ENCODE measurements at places on chromosomes 16 and 17.

DNA sequence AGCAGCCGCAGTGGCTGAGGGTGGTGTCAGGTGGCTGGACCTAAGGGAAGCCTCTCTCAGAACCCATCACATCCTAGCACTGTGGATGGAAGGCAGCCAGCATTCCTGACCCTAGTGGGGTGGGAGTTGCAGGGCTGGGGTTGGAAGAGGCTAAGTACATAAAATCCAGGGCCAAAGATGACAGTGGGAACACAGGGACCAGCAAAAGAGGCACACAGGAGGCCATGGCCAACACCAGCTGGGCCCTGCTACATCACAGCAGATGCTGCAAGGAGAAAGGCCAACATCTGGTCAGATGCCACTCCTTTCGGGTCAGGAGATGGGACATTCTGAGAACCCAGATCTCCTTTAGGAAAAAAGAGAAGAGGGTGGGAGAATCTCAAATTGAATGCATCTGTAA, 415.4 kb downstream of the SLC39A11 start:
- DNase-seq: no peak

DNA sequence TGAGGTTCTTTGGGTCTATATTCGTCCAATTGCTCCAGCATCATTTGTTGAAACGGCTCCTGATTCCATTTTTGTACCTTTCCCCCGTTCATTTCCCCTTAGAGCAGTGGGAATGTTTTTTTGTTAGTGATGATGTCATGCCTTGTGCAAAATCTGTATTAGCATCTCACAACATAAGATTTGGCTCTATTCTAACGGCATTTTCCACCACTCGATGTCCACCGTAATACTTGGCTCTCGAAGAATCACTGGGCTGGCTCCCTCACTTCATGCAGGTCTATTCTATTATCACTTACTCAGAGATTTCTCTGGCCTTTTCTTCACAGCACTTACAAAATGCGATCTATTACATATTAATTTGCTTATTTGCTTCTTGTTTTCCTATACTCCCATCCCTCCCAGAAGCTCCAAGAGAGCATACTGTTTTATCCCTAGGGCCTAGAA, 571 bp upstream of the NME1 start:
- DNase-seq: peak; percentile 58

- DNase-seq: peak; percentile 73
Measured at GRCh38 chr16:1990351-1991134, 773 bp downstream of the SYNGR3 start.

- no peak for DNase-seq
Measured at GRCh38 chr17:31778523-31778922, 80.5 kb downstream of the COPRS start.

- DNase-seq: peak; percentile 82
Measured at GRCh38 chr17:43720311-43721060, 38.1 kb downstream of the SOST start.

DNA sequence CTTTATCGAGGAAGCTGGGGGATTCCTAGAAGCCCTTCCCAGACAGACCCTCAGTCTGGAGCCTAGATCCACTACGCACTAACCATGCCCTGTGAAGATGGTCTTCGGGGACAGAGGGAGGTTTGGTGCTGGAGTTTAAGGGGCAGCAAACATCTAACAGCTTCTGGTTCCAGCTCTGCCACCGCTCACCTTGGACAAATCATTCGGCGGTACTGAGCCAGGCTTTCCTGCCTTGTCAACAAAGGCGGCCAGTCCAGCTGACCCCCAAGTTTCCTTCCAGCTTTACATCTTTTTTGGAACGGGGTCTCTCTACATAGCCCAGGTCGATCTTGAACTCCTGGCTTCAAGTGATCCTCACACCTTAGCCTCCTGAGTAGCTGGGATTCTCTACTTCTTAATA, 369 bp upstream of the GJD3 start:
- no peak for DNase-seq

DNA sequence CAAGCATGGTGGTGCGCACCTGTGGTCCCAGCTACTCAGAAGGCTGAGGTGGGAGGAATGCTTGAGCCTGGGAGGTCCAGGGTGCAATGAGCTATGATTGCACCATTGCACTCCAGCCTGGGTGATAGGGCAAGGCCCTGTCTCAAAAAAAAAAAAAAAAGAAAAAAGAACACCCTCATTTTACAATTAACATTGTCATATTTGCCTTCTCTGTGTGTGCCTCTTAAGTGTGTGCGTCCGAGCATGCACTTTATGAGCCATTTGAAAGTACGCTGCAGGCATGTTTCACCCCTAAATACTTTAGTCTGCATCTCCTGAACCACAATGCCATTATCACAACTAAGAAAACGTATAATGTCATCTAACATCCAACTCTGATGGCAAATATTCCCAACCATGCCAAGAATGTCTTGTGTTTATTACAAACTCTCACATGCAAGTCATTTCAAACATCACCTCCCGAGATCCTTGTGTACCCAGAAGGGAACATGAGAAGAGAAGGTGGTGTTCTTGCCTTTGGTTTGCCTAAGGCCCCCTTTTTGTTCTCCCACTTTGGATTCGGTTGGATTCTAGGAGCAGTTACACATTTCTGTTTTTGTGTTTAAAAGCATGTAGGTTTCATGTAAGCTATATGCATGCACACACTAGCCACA, 38.0 kb downstream of the CDH1 start:
- no peak for DNase-seq

- no peak for DNase-seq
Measured at GRCh38 chr16:78584213-78584860, 484.9 kb downstream of the WWOX start.

- no peak for DNase-seq
Measured at GRCh38 chr17:59844884-59845594, 47.7 kb downstream of the TUBD1 start.

- DNase-seq: no peak
Measured at GRCh38 chr16:2282262-2282661, 14.3 kb upstream of the RNPS1 start.

DNA sequence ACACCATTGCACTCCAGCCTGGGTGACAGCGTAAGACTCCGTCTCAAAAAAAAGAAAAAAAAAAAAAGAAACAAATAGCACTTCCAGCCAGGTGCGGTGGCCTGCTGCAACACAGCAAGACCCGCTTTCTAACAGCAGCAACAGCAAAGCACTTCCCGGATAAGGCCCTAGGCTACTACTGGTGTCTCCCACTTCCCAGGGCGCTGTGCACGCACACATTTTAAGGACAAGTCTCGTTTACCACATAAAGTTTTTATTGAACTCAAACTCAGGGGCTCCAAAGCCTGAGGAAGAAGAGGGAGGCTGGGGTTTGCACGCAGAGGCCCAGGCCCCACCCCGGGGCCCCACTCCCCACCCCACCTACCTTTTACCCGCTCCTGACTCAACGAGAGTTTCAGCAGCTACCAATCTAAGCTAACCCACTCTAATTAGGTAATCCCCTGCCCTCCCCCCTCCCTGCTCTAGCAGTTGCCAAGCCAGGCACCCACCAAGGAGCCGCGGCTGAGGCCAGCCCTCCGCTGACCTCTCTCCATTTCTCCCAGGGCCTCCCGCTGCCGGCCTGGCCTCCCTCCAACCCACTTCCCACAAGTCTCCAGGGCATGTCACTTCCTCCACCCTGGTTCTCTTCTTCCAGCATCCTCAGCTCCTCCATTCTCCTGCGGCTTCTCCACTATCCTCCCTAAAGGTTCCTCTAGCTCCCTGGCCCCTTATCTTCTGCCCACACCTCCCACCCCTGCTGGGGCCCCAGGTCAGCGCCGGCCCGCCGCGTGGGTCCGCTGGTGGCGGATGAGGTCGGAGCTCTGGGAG, 2.4 kb downstream of the ZNF768 start:
- DNase-seq: no peak

- DNase-seq: no peak
Measured at GRCh38 chr17:63792055-63792729, 18.2 kb downstream of the DDX42 start.

DNA sequence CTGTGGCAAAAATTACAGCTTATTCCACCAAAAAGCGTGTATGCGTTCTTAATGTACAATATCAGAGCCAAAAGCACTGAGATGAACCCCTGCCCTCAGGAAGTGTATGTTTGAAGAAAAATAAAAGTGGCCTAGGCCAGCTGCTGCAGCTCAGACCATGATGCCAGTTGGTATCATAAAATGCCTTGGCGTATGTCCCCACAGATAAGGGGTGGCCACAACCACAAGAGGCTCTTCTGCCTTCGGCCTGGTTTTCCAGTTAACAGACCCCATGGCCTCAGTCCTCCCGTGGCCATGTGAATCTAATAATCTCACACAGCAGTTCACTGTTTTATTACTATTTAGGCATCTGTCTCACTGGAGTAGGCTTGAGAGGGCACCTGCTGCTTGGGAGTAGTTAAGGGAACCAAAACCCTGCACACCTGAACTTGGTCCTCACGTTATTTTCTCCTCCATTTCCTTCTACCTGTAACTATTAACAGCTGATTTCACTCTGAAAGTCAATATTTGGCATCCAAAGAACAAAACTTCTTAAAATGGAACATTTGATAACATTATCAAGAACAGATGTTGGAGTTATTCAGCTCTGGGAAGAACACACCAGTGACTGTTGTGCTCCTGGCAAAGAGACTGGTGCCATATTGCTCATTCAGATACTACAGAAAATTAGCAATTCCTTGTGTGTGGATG, 34.8 kb upstream of the ERN1 start:
- no peak for DNase-seq

DNA sequence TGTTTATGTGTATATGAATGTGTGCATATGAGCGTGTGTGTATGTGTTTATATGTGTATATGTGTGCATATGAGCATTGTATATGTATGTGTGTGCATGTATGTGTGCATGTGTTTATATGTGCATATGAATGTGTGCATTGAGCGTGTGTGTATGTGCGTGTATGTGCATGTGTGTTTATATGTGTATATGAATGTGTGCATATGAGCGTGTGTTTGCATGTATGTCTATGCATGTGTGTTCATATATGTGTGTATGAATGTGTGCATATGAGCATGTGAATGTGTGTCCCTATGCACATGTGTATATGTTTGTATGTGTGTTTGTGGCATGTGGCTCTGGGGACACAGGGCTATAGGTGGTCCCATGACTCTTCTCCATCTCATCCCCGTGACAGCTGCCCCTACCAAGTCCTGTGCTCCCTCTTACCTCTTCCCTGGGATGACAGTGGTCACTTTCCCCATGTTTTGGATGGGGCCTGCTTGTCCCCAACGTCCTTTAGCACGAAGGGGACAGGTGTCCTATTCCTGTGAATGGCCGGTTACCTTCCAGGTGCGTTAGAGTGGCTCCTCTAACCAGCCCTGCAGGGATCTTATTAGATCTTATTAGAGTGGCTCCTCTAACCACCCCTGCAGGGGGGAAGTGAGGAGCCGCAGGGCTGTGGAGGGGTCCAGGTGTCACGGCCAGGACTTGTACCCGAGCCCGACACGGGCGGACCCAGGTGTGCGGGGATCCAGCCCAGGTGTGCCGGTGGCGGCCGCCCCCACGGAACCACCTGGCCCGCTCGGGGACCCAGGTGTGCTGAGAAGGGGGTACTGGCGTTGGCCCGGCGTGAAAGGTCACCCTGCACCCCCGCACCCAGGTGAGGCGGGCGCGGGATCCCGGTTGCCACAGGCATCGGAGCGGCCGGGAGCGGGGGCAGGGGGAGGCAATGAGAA, 105.6 kb downstream of the SEC14L1 start:
- DNase-seq: no peak

GRCh38 chr16:28219282-28219681, 7.5 kb upstream of the XPO6 start:
- no peak for DNase-seq

DNA sequence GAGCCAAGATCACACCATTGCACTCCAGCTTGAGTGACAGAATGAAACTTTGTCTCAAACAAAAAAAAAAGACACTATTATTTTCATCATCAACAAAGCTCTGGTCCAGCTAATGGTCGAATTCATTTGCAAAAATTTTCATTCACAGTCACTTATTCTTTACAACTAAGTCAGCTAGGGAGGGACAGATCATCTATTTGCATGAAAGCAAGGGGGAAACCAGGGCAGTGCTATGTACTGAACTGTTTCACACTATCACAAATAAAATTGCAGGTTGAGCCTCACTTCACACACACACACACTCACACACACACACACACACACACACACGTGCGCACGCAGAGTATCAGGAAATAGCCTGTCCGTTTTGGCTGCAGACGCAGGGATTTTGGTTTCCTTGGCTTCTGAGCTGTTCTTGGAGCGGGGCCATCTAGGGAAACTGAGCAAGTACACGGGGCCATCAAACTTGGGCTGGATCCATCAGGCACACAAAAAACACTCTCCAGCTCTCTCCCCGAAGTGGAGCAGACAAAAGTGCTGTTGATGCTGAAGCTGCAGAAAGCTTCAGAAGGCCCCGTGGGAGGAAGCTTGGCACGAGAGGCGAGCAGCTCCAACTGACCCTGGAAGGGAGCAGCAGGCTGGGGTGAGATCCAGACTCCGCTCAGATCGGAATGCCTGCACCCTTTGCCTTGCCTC, 44.3 kb upstream of the HELZ start:
- no peak for DNase-seq

- no peak for DNase-seq
Measured at GRCh38 chr16:66408163-66409048, 18.7 kb upstream of the BEAN1 start.

GRCh38 chr16:72264771-72265170, 92.8 kb upstream of the PMFBP1 start:
- DNase-seq: no peak

GRCh38 chr16:67207249-67208091, 8.5 kb downstream of the ELMO3 start:
- no peak for DNase-seq

- no peak for DNase-seq
Measured at GRCh38 chr17:38881600-38882191, 11.8 kb downstream of the LASP1 start.

- DNase-seq: no peak
Measured at GRCh38 chr17:80647746-80648145, 103.1 kb downstream of the RPTOR start.

DNA sequence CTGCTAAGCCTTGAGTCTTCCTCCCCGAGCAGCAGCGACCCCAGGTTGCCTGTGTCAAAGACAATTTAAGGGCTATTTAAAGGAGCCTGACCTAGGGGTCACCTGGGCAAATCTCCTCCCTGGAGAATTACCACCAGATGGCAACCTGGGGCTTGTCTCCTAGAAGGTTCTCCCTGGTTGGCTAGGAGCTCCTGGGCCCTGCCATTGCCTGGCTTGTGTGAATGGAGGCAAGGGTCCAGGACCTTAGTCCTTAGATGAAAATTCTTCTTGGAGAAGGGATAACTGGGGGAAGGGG, 51.3 kb upstream of the TAC4 start:
- peak; percentile 84 for DNase-seq

GRCh38 chr17:41894791-41895331, 23.9 kb downstream of the ACLY start:
- no peak for DNase-seq

DNA sequence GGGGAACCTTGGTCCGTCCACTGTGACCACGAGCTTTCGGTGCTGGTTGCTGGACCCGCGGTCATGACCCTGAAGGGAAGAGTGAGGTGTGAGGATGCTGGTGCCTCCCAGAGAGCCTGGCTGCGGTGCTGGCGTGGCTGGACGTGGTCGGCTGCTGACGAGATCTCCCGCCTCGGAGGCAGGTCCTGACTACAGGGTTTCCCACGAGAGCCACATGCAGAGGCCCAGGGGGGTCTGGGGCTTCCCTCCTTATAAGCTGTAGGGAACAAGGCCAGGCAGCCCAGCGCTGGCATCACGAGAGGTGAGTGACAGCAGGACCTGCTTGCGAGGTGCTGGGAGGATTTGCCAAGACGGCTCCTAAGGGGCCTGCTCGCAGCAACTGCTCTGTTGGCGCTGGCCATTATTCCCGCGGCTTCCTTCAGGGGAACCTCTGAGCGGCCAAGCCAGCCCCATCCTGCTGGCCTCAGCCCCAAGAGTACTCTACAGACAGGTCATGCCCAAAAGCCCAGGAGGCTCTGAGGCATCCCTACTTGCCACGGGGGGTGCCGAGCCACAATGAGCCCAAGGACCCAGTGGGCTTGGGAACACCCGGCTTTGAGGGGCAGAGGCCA, 134.8 kb downstream of the FOXL1 start:
- no peak for DNase-seq
